ENCODE measurements at places on chromosomes 3 and 15.

DNA sequence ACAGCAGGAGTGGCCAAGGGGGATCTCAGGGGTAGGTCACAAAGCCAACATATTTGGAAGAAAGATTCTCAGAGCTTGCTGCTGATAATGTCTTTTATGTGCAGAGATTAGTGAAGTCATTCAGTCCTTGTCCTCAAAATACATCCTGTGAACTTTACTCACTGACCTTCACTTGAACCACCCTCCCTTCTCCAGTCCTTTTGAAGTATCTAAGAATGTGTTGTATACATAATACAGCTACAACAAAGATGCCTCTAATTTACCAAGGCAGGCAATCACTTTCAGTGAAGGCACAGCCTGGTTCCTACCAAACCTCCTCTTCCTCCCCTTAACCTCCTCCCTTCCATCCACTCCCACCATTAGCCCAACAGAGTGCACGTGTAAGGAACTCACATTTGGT, 38.3 kb downstream of the ETV5 start:
- no peak for DNase-seq

- DNase-seq = no peak
These were observed 95.2 kb upstream of the ATP11B start for GRCh38 chr3:182698078-182698477.

DNA sequence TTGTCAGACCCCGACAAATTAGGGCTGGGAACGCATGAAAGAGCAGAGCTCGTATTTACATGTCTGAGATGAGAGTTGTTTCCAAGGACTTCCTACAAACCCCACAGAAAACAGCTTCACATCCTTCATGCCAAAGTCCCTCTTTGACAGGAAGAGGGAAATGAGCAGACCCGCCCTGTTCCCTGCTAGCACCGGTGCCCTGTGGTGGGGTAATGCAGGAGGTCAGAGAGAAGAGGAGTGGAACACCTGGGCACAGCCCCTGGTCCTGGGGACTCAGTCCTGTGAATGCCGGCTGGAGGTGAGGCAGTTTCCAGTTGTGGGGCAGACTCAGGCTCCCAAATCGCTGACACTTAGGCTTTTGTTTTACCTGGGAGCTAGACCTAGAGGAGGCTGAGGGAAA, 4.0 kb downstream of the PLA2G4D start:
- no peak for DNase-seq

DNA sequence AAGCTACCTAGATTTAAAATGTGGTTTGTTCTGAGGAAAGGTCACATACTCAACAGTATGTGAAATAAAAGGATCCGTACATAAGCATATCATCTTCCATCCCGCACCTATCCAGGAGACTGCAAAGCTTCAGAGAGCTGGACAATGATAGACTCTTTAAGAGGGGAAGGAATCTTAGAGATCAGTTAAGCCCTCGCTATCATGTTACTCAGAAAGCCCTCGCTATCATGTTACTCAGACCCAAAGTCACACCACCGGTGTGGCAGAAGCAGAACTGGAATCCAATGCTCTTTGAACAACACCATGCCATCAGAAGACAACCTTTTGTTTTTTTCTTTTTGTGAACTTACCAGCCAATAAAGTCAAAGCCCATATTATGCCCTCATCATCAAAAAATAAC, 5.8 kb downstream of the ANO10 start:
- no peak for DNase-seq

DNA sequence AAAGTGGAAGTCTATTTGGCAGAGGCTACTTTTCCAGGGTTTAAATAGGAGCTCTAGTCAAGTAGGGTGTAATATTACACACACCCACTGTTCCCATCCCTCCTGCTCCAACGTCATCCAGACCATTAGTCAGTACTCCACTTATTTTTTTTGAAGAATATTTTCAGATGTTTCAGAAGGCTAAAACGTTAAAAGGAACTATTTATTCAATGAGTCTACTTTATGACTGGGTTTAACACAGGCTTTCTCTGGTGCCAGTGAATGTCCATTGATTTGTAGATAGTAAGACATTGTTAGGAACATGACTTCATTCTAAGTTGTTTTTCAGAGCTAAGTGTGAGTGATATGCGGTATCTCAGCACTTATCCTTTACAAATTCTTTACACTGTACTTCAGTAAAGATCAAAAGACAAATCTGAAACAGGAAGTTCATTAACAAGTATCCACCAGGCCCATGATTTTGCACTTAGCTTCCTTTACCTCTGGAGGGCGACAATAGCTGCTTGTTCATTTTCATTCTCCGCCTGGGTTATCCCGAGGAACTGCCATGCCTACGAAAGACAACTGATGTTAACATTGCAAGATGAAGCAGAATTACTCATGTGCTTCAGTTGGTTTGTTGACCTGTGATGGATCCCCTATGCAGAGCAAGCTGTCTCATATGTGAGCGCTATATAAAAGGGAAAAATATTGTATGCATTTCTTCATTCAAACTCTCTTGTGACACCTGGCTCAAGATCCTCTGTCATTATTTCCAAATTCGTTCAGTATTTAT, 158.7 kb downstream of the USP13 start:
- no peak for DNase-seq

DNA sequence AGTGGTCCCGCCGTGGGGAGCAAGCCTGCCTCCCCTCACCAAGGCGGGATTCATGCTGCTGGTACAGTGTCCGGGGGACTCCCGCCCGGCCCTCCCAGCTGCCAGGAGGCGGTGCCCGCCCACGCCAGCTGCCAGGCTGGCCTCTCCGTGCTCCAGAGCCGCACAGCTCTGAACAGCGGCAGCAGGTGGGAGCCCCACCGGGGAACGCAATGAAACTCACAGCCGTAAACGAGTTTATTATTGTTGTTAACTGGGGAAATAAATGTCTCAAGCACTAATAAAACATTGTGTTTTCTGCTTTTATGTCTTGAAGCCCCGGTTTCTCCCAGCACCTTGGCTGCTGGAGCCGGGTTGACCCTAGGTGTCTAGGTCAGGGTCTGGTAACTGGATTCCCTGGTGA, 317.7 kb upstream of the TLE3 start:
- DNase-seq = no peak

DNA sequence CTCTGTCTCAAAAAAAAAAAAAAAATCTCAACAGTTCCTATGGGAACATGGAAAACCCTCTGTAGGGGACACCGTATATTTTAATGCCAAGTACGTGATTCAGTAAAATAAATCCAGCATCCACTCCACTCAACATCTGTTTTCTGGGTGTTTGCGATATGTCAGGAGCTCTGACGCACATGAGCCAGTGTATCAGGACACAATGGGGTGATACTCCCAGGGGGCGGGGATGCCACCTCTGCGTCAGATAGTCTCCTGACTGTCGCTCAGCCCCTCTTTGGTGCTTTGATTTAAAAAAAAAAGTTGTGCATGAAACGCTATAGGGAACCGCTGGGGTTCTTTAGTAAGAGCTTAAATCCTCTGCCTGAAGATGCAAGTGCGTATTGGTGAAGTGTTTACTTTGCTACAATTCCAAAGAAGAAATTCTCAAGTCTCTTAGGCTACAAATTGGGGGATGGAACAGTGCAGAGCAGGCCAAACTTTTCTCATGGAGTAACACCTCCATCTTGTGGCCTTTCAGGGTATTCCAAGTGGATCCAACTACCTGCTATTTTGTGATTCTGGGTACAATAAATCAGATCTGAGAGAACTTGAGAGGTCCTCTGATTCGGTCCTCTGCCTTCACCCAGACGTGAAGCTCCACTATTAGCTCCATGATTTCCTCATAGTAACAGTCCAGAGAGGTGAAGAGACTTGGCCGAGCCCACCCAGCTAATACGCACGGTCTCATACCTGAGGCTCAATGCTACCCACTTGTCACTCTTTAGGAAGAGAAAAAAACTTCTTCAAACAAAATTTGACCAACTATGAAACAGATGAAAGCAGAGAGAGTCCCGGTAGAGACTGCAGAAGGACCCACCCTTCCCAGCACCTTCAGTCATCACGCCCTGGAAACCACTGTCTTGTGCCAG, 9.3 kb upstream of the NR2E3 start:
- DNase-seq = peak; percentile 3

GRCh38 chr3:122406198-122406597, 9.7 kb downstream of the WDR5B start:
- no peak for DNase-seq

GRCh38 chr3:20028905-20029331, 11.3 kb upstream of the KAT2B start:
- no peak for DNase-seq
